ENCODE measurements at places on chromosomes 16 and 17. TPM values are rescaled to one million over a fixed set of nuclear protein-coding genes. Genes with fewer than 3 reads are reported as not detected.

RBFOX1 gene
- 1.8 TPM for total RNA-seq

PRPF8 gene
- 108 TPM for total RNA-seq

HOXB8 gene
- total RNA-seq, result 22.9 TPM

PROCA1 gene
- total RNA-seq, result 2.4 TPM

GCGR gene
- total RNA-seq, result not detected

MYH1 gene
- not detected for total RNA-seq

TBX21 gene
- not detected for total RNA-seq

CD300LB gene
- not detected for total RNA-seq

CNTNAP4 gene
- total RNA-seq, result not detected

FBXW10 gene
- total RNA-seq, result not detected

KRT32 gene
- not detected for total RNA-seq

CD79B gene
- not detected for total RNA-seq

CA7 gene
- total RNA-seq, result not detected

PHOSPHO1 gene
- 0.13 TPM for total RNA-seq

SULT1A2 gene
- not detected for total RNA-seq

ZFPM1 gene
- total RNA-seq, result 2.2 TPM

TRPV3 gene
- total RNA-seq, result 1.3 TPM

UBB gene
- total RNA-seq, result 1,176 TPM

KRTAP2-2 gene
- not detected for total RNA-seq

CD300H gene
- not detected for total RNA-seq
